ENCODE measurements at places on chromosomes 3 and 15. TPM values are rescaled to one million over a fixed set of nuclear protein-coding genes. Genes with fewer than 3 reads are reported as not detected.

GRCh38 chr3:173913974-173914421 is 516.5 kb downstream of the NLGN1 start:
- DNase-seq = no peak

DNA sequence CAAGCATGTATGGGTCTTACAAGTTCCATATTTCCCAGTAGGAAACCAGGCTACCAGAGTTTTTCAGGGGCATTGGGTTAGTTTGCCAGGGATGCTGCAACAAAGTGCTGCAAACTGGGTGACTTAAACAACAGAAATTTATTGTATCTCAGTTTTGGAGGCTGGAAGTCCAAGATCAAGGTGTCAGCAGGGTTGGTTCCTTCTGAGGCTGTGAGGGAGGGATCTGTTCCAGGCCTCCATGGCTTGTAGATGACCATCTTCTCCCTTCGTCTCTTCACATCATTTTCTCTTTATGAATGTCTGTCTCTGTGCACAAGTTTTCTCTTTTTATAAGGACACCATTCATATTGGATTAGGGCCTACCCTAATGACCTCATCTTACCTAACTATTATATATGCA is 114.7 kb downstream of the LRRC28 start:
- no peak for DNase-seq

DNA sequence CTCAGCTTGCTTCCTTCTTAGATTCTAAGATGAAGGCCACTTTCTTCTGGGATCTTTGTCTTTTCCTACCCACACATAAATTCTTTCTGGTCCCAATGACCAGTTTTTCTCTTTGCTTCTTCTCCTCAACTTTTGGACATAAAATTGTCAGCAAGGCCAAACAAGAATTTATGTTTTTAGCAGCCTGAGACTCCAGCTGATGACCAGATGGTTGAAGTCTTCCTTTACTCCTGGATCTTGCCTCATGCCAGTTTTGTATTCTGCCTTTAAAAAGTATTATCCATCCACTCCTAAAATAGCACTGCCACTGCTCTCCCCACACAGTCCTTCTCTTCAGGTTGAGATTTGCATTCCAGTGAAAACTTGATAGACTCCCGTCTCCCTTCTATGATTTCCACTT is 236.0 kb downstream of the VPS13C start:
- no peak for DNase-seq

DNA sequence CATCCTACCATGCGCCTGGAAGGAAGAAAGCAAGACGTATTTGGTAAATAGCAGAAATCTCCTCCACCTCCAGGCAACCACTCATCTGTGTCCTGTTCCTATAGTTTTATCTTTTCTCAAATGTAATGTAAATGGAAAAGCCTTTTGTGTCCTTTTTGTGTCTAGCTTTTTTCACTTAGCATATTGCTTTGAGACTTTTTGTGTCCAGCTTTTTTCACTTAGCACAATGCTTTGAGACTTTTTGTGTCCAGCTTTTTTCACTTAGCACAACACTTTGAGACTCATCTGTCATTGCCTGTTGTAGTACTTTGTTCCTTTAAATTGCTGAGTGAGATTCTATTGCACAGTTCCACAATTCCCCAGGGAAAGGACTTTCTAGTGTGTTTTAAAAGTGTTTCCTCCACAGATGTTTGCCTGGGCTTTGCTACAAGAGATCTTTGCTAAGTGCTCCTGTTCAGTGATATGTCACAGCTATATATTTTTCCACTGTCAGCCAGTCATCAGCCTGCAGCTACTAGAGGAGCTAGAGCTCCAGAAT is 27.9 kb upstream of the MUC13 start:
- DNase-seq = no peak

- no peak for DNase-seq
Measured at GRCh38 chr15:69443032-69443611, 9.5 kb upstream of the RPLP1 start.

DNA sequence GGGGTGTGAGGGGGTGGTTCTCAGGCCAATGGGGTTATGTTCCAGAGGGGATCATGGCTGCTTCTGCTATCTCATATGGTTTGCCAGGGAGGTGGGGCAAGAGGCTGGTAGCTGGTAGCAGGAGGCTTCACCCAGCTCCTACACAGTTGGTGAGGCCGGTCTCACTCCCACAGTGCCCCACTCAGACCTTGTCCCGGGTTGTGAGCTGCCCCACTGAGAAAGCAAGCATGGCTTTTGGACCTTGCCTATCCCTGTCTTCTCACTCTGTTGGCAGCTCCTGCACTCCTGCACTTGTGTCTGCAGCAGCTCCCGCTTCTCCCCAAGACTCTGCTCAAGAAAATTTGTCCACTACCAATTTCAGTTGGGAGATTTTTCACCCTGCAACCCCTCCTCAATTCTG is 46.1 kb downstream of the MYRIP start:
- no peak for DNase-seq

DNA sequence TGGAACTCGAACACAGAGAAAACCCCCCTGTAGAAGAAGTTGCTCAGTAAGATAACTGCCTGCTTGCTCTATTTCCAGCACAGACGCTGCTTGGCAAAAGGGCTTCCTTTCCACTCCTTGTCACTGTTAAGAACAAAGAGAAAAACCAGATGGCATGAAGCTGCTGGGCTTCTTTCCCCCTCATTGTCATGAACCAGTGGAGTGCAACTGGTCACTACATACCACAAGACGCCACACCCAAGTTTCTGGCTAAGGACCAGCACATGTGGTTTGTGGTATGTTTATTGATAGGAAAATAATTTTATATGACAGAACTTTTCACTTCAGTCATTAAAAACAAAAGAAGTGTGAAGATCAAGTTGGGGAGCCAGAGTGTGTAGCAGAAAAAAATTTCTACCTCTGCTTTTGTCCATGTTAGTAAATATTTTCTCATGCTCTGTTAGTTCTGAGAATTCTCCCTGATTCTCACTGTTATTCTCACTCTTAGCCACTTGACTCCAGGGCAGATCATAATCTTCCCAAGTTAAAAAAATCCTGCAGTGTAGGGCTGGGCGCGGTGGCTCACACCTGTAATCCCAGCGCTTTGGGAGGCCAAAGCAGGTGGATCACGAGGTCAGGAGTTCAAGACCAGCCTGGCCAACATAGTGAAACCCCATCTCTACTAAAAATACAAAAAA is 37.9 kb downstream of the CLK3 start:
- DNase-seq = peak; percentile 46

DNA sequence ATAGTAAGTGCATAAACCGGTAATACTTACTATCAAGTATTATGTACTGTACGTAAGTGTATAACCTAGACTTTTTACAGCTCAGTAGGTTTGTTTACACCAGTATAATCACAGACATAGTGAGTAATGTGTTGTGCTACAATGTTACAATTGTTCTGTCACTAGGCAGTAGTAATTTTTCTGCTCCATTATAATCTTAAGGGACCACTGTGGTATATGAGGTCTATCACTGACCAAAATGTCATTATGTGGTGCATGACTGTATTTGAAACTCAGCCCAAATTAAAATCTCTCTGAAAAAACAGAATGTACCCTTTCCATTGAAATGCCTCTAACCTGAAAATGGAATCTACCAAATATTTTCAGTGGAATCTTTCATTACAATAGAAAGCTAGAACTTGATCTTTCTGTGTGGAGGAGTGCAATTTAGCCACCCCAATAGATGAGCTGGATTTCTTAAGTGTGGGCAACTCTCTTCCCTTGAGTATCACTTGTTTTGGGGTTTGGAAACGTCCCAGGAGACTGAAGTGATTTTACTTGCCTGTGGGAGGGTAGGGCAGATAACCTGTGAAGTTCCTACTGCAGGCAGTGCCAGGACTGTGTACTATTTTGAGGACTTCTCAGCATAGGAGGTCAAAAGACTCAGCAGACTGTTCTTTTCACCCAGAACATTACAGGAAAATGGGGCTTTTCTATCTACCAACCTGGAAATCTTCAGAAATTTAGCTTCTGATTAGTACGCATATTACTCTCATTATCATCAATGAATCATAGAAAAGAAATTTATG is 50.9 kb downstream of the FAM98B start:
- DNase-seq = no peak

DNA sequence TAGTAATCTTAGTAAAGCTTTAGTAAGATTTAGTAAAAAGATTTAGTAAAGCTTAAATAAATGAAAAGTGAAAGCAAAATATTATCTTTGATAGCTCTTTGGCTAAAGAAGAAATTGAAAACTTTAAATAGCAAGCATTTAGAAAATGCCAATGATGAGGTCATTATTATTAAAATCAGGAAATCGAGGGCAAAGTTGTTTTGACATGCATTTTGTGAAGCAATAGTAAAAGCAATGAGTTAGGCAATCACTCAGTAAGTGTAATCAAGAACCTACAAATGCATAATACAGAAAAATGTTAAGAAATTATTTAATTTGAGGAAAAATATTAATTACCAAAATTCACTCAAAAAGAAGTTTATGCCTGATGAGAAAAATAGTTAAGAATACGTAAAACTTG is 280.3 kb upstream of the MME start:
- no peak for DNase-seq

DNA sequence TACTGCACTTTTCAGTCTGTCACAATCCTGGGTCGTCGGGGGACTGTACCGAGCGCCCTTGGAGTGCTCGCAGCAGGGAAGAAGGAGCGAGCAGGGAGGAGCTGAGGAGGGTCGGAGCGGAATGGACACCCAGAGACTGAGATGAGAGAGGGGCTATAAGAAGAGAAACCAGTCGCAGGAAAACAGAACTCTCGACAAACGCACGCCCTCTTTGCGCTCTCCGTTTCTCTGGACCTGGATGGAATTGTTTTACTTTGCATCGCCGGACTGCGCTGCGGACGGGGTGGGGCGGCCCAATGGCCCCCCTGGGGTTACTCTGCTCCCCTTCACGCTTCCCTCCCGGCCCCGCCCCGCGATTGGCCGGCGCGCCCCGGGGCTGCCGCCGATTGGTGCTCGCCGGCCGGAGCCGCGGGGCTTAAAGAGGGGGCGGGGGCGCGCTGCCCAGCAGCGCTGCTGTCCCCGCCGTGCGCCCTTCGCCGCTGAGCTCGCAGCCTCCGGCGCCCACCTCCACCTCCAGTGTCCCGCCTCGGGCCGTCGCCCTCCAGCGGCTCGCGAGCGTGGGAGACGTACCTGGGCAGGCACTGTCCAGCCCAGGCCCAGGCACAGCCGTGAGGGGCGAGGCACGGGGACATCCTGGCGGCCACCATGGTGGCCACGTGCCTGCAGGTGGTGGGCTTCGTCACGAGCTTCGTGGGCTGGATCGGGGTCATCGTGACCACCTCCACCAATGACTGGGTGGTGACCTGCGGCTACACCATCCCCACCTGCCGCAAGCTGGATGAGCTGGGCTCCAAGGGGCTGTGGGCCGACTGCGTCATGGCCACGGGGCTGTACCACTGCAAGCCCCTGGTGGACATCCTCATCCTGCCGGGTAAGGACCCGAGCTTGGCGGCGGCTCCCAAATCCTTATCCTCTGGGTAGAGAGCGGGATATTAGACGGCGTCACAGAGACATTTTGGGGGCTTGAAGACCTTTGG is at the start of gene CLDN11:
TSS of gene CLDN11 (plus strand) at position 447 of the 977 bp plus-strand sequence. CDS start at position 646, 199 bp downstream.
- DNase-seq = no peak

DNA sequence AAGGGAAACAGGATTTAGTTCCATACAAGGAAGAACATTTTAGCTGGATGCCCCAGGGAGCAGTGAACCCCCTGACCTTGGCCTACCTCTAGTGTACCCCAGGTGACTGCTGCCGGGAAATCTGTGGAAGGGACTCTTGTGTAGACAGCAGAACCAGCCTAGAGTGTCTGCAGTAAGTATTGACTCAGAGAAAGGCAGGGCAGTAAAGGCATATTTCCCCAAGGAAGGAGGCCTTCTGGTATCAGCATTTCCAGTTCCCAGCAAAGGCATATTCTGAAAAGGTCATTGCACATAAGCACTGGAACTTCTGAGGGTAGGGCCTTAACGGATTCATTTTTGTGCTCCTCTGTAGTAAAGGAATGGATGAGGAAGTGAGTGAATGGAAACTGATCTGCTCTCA is 246.2 kb downstream of the FAM43A start:
- no peak for DNase-seq

GRCh38 chr3:190589326-190589725 is 75.4 kb downstream of the IL1RAP start:
- DNase-seq = no peak

The MESP1 gene
- total RNA-seq = 1.1 TPM

The BTD gene
- 12.1 TPM for total RNA-seq

The CPLX3 gene
- 0.26 TPM for total RNA-seq

The RAD51 gene
- 10.9 TPM for total RNA-seq

DNA sequence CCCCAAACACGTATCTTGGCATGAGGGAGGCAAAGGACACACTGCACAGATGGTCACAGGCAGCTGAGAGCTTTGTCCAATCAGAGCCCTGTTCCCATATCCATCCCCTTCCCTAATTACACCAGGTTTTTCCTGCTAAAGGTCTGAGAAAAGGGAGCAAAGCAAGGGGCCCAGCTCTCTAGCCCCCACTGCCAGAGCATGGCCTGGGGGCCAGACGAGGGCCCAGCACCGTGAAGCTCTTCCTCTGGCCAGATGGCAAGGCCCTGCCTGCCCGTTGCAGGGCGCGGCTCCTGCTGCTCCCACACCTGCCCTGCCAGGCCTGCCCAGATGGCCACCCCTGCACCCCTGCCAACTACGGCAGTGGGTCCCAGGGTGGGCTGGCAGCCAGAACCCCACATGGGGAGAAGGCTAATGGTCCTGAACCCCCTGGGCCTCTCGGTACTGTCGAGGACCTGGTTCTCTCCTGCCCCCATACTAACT is 3.2 kb downstream of the SHF start:
- no peak for DNase-seq

- DNase-seq = no peak
Measured at GRCh38 chr15:79222808-79223207, 59.7 kb upstream of the ANKRD34C start.

DNA sequence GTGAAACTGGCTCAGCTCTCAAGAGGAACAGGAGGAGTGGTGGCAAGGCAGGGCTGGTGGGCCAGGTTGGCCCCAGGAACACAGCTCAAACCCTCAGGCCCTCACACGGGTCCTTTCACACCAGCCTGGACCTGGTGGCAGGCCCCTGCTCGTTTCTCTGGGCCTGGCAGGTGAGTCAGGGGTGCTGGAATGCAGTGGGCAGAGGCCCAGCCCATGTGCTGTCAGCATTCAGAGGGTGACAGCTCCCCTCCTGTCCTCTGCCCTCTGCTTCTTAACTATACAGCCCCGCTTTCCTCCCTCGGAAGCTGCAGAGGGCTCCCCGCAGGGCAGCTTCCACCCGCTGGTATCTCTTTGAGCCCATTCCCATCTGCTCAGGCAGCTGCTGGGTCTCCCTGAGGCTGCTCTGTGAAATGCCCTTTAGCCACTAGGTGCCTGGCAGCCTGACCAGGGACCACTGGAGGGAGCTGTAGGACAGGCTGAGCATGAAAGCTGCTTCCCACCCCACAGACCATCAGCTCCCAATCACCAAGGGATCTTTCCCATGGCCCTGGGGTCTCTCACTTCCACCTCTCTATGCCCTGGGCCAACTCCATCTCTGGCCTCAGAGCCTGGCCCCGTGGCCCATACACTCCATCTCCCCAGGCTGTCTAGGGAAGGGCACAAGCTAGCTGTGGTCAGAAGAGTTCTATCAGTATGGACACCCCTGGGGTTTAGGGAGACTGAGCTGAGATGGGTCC is 24.8 kb downstream of the SHF start:
- peak; percentile 82 for DNase-seq

The ABHD5 gene
- total RNA-seq = 33.7 TPM

DNA sequence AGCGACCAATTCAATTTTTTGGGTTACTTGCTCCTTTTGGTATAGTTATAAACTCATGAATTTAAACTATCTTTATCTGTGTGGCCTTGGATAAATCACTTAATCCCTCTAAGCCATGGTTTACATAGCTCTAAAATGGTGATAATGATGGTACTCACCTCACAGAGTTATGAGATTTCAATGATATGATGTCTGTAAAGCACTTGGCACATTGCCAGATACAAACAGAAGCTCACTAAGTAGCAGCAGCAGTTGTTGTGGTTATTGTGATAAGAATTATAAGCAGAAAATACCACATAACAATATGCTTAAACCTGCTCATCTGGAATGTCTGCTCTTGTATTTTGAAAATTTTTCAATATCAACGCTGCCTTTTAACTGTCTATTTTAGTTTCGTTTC is 185.1 kb upstream of the SNTN start:
- no peak for DNase-seq

All from HT1080 (cell line).